ENCODE measurements at places on chromosomes 6 and 20.

- no peak for DNase-seq
Measured at GRCh38 chr20:13344671-13345070, 123.6 kb downstream of the ISM1 start.

GRCh38 chr6:120786682-120787081 is 547.6 kb downstream of the TBC1D32 start:
- no peak for DNase-seq

GRCh38 chr20:38130687-38131587 is 34.1 kb downstream of the TGM2 start:
- DNase-seq: no peak

DNA sequence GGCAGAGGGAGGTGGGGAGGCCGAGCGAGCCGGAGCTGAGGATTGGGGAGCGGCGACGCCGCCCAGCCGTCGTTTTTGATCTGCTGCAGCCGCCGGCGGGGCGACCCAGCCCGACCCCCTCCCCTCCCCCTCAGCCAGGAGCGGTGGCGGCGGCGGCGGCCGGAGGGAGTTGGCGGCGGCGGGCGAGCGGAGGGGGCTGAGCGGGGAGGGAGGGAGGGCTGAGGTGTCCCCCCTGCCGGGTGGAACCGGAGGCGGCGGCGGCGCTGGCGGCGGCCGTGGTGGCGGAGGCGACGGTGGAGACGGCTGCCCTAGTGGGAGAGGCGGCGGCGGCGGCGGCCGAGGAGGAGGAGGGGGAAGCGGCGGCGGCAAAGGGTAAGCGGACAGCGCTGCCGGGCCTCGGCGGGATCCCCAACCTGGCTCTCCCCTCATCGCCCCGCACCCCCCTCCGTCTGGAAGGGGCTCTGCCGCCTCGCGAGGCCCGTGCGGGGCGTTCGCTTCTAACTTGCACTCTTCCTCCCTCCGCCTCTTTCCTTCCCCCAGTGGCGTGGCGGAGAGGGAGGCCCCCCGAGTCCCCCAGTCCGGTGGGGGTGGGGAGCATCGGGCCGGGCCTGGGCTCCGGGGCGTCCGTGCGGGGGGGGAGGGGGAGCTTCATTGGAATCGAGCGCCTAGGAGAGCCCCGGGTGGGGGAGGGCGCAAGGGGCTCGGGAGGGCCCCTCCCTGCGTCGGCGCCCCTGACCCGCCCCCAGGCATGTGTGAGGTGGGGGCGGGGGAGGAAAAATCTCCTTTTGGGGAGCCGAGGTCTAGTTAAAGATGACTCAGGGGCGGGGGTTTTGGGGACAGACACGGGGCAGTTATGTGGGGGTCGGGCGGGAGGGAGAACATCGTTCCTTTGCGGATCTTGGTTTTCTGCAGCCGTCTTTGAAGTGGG is at the start of gene TAB2:
Gene TAB2 (plus strand): TSS at position 69 of the 928 bp plus-strand sequence. CDS start 52,286 bp downstream, outside the sequence.
- peak; percentile 78 for DNase-seq

DNA sequence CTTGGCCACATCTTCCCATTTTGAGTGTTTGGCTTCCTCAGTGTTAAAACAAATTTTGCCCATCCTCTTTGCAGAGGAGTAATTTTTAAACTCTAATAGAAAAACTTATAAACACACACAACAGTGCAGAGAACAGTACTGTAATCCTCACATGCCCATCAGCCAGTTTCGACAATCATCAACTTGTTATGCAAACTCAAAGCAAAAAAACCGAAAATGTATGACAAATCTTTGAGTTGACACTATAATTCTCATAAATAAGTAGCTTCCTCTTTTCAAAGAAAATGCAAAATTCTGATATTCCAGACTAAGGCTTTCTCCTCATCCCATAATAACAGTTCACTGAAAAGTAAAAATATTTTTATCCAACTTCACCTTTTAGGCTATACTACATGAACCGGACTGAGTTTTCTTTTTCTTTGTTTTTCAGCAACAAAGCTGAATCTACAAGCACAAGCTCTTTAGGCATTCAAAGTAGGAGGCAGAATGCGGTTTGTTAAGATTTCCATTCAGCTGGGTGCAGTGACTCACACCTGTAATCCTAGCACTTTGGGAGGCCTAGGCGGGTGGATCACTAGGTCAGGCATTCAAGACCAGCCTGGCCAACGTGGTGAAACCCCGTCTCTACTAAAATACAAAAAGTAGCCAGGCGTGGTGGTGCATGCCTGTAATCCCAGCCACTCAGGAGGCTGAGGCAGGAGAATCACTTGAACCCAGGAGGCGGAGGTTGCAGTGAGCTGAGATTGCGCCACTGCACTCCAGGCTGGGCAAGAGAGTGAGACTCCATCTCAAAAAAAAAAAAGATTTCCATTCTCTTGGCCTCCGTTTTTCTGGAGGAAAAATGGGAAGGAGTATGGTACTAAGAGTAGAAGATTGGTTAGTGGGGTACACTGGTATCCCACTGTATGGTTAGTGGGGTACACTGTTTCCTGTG is 74.8 kb downstream of the GCNT2 start:
- DNase-seq: no peak

DNA sequence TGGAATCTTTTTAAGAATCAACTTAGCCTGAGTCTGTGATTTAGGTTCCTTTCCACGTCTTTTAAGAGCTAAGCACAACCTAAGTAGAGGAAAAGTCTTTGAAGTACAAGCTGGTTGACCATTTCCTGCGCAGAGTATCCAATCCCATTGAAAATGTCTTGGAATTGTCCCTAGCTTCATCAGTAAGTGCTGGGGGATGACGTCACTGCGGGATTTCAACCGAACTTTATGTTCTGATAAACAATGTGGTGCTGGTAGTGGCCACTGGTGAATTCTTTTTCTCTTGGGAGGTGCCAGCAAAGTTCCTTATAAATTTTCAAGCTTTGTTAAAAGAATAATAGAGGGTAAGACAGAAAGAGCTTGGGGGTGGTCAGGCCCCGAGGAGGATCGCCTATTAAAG is 69.2 kb downstream of the PDE7B start:
- no peak for DNase-seq

DNA sequence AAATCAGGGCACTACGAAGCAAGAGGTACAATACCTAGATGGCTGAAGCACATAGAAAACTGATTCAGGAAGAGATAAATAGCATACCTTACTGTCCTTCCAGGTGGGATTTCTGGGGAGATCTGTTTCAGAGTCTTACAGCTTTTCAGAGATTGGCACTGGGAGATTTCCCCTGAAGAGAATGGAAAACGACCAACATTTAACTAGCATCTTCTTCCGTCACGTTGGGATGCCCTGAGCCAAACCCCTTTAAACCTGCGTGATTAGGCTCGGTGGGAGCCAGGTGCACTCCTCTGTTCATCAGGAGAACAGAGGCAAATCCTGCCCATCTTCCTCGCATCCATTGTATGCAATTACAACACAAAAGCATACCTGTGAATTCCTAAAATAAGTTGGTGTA is 614.5 kb downstream of the HDGFL1 start:
- no peak for DNase-seq

DNA sequence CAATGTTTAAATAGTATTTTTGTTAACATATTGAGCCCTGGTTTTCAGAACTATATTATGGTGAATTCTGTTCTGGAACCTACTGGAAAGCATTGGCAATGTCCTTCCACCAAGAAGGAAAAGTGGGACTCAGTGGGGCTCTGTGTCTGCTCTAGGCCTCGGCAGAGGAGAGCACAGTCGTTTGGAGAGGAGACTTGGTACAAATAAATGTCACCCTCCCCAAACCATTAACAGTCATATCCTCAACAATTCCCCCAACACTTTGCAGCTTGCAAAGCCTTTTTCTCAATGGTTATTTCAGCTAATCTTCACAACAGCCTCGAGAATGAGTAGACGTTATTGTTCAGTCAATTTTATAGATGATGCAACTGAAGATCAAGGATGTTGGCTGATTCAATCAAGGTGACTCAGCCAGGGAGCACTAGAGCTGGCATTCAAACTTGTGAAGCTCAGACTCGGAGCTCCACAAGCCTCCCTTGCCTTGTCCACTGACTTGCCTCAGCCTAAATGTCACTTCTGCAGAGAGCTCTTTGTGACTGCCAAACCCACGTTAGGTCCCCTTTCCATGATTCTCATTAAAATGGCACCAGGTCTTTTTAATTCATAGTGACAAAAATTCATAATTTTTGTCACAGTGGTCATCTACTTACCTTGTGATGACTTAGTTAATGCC is 60.6 kb downstream of the TOX2 start:
- no peak for DNase-seq

DNA sequence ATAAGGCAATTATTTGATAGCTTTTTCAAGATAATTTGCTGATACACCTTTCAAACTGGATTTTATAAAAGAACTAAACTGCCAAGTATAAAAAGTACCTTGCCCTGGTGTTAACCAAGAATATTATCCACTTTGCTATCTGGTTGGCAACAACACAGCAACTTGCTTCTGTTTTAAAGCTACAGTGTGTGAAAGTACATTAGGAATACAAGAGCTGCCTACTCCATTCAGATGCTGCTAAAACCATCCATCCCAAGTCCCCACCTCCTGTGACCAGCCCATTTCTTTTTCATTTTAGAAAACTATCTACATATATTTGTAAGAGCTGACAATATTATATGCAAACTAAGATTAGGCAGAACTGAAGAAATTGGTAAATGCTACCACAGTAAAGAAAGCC is 12.8 kb downstream of the CLDN20 start:
- no peak for DNase-seq

DNA sequence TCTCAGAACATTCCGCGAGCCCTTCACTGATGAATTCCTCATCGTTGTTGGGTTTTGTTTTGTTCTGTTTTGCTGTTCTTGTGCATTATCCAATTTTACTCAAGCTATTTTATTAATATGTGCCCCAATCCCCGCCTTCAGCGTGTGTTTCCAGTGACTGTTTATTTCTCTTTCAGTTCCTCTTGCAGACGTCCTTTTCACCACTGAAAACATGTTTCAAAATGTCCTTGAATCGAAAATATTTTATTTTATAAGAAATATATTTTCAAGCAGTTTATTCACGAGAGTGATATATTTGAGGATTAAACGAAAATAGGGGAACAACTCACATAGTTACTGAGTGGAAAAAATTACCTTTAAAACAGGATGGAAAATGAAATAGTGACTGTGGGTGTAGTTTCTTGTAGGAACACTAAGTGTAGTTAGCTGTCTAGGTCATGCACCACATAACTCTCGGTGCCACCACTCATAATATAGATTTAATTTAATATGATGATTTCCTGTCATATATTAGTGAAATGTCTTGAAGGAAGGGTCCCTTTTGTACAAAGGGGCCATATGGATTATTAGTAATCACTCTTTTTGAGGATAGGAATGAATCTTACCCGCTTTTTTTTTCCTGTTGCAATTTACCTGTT is 45.3 kb upstream of the HDDC2 start:
- no peak for DNase-seq

DNA sequence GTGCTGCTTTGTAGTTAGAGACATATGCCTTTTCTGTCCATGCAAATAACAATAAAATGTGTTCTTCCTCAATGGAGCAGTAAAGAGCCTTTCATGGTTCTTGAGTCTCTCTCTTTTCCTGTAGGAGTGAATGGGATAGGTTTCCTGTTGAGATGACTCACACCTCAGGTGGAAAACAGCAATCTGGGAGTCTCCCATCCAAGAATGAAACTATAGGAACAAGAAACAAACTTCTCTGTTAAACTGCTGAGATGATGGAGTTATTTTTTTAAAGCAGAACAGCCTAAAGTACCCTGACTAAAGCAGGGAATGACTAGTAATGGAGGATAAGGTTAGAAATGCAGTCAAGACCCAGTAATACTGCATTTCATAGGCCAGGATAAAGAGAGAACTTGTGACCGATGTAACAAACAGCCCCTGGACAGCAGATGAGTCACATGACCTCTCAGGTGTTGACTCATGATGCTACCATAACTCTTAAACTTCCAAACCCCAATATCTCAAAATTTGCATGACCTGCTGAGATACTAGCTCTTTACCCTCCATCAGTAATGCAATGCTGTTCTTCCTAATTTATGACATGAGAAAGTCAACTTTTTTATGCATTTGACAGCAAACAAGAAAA is 548.9 kb downstream of the CBLN4 start:
- no peak for DNase-seq

DNA sequence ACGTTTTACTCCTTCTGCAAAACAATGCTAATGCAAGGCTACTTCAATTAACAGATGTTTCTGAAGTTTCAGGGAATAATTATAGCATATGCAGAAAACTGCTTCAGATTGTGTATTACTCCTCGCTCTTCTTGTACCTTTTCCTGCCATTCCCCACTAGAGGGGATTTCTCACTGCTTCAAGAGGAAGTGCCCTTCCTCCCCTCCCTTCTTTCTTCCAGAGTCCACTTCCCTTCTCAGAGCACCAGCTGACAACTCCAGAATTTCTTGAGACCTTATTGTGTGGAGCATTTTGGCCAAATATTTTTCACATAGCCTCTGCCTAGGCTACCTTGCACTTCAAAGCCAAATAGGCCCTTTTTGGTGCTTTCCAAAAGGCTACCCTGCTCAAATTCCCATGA is 12.7 kb upstream of the MCUR1 start:
- DNase-seq: no peak

- DNase-seq: no peak
Measured at GRCh38 chr6:166950443-166950821, 5.9 kb downstream of the RNASET2 start.
